Kidney (tissue), 22 donors: ENCODE measurements at places on chromosomes 2 and 18.

GRCh38 chr2:45992021-45992740 lies 305.0 kb upstream of the EPAS1 start:
- peak; percentile 63 for DNase-seq

GRCh38 chr2:141900826-141901225 lies 230.0 kb downstream of the LRP1B start:
- no peak for DNase-seq

GRCh38 chr2:137178951-137179377 lies 413.6 kb downstream of the THSD7B start:
- no peak for DNase-seq

DNA sequence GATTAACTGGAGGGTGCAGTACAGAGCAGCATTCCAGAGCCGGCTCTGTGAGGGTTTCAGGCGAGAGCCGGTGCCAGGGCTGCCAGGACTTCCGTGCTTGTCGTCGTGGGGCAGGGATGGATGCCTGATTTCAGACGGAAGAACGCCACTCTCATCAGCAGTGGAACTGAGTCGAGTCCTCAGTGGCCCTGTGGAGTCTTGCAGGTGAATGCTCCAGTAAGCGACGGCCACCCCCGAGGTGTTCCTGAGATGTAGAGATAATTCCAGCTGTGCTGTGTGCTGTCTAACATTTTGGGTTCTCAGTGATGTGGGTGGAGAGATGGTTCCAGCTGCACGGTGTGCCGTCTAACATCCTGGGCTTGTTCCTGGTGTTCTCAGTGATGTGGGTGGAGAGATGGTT lies 103.1 kb upstream of the ALKAL2 start:
- DNase-seq = no peak

GRCh38 chr2:23521060-23521459 lies 136.1 kb downstream of the KLHL29 start:
- DNase-seq = peak; percentile 35

DNA sequence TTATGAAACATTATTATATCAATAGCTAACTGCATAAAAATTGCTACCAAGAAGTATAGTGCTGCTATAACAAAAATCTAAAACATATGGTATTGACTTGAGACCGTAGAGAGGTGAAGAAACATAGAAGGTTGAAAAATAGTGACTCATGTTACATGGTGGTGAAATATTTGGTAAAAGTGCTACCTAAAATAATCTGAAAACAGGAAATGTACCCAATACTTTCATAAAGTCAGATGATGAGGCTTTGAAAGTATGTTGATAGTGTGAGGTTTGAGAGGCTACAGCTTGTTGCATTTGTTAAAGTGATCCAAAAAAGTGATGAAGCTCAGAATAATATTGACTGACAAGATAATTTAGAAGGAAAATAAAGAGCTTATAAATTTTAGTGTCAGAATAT lies 718.7 kb upstream of the SLC8A1 start:
- DNase-seq = no peak

DNA sequence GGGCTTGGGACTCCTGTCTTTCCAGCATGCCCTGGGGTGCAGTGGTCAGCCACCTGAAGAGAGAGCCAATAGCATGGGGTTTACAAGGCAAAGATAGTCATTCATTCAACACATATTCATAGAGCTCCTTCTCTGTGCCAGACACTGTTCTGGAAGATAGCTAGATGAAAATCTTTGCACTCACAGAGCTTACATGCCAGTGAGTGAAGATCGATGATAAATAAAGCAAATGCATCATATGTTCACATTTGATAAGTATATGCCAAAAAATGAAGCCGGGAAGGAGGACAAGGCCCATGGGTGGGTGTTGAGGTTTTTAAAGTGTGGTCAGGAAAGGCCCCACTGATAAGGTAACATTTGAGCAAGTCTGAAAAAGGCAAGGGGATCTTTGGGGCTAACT lies 130.8 kb upstream of the CDCA7 start:
- no peak for DNase-seq

DNA sequence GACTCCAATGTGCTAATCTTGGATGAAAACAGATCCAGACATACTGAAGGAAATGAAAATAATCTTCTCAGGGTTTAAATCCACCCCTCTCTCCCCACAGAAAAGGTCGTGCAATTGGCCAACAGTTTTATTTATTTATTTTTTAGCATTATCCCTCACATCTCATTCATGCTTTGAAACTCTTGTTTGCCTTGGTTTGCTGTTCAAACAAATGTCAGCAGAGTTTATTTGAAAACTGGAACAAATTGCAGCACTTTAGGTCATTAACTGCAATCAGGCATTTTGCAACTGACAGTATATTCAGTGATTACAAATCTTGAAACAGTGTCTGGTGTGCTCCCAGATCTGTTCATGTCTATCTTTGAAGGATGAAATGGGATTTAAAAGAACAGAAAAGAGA lies 220.6 kb downstream of the SLC4A10 start:
- DNase-seq = no peak

DNA sequence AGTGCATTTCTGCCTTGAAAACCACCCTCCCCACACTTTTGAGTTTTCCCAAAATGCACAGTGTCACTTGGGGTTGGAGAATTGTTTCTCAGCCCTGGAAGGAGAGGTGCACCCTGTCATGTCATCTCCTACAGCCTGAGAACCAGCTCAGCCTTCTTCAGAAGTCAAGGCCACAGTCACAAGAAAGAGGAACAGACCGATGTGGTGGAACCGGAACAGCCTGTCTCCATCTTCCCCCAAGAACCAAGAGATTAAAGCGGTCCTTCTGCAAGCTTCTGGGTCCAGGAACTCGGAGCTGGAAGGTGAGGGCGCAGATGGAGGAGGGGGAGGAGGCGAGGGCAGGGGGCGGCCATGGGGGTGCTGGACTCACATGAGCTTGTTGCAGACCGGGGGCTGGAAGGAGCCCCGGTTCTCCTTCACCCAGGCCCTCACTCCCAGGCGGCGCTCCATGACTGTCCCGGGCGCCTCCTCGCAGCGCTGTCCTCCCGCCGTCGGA lies 248 bp downstream of the HAAO start:
- DNase-seq = no peak

DNA sequence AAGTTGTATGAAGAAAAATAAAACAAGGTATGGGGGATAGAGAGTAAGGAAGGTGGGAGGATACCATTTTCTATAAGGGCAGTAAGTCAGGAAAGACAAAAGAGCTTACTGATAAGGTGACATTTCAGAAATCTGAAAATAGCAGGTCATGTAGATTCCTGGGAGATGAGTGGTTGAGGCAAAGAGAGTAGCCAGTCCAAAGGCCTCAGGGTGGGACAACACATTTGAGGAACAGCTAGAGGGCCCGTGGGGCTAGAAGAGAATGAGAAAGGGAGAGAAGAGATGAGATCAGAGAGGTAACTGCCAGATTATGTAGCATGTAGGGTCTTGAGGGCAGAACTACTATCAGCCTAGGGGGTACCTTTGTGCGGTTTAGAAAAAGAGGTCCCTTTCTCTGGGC lies 2.9 kb downstream of the CLHC1 start:
- DNase-seq = no peak

DNA sequence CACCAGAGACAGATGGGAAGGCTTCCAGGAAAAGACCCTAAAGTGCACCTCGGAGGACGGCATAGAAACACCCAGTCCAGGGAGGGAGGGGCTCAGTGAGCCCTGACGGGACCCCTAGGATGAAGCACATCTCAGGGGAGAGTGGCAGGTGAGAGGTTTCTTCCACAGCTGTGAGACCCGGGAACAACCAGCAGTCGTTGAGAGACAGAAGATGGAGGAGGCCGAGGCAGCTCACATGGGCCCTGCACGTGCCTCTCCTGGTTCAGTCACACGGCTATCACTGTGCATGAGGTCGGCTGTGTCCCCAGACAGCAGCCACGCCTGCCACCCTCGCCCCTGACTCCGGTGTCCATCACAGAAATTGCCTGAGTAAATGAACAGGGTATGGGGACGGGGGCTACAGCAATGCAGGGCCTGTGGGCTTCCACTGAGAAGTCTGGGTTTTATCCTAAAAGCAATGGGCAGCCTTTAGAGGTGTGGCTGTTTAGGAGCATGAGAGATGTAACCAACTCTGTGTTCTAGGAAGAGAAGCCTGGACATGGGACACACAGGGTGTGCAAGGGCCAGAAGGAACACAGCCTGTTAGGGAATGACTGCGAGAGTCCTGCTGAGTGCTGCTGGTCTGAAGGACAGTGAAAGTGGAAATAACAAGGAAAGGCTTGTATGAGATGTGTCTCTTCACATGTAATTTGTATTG lies 102.0 kb downstream of the TMEM18 start:
- no peak for DNase-seq

- peak; percentile 68 for DNase-seq
These were observed 1.6 kb downstream of the CRIM1 start for GRCh38 chr2:36356990-36357846.

GRCh38 chr2:216622526-216622925 lies 10.7 kb upstream of the IGFBP2 start:
- DNase-seq = no peak

GRCh38 chr2:68365087-68365486 lies at the start of gene PLEK:
Gene PLEK, plus strand, starts transcription at chr2:68365282. Its CDS starts 70 bp downstream, at chr2:68365352.
- no peak for DNase-seq

- DNase-seq = no peak
These were observed 227.6 kb downstream of the SEPTIN10 start for GRCh38 chr2:109386004-109386695.
